ENCODE measurements at places on chromosomes 7 and 10.

- DNase-seq = no peak
Observed at GRCh38 chr7:4738711-4739527, 36.5 kb upstream of the AP5Z1 start.

DNA sequence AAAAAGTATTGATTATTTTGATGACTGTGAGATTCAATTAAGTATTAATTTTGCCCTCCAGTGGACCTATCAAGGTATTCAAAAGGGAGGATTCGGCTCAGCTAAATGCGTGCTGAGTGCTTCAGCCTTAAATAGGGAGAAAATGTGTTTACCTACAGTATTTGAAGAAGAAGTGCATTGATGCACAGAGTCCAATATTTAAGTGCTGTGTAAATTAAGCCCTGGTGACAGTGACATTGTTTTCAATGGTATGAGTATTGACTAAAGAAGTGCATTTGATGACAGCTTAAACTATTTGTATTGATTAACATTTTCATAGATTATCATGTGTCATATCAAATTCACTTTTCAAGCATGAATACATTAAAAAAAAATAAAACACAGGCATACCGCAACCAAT, 106.6 kb downstream of the POU6F2 start:
- DNase-seq = peak; percentile 98

GRCh38 chr10:11108356-11108755, 90.7 kb downstream of the CELF2 start:
- DNase-seq = no peak

DNA sequence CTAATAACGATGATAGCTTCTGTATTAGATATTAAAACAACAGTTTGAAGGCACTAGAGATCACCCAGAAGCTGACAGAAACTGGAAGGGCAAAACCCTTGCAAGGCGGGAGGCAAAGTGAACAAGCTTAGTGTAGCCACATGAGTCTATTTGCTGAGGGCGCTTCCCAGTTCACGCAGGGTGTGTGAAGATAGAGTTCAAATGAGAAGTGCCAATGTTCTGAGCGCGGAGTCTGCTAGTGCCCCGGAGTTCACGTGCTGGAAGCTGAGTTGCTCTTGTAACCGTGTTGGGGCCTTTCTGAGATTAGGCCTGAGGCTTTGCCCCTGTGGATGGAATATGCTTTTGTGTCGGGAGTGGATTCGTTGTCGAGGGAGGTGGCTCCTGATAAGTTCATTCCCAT, 16.6 kb upstream of the GTPBP4 start:
- no peak for DNase-seq

DNA sequence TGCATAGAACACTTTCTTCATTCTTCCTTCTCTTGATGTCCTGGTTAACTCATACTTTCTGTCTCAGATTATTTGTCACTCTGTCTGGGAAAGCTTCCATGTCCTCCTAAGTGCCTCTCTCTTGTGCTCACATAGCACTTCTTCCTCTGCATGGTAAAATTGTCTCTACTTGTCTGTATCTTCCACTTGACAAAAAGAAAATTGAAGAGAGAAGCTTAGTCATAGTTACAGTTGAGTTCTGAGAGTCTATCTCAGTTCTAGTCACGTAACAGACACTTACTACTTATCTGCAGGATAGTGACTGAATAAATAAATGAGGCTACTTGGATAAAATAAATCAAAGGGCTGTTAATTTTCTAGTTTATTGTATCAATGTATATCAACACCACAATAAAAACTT, 458.1 kb downstream of the HTR7 start:
- no peak for DNase-seq

- DNase-seq = no peak
Observed at GRCh38 chr7:47247132-47247531, 334.8 kb downstream of the TNS3 start.

GRCh38 chr10:98331885-98332284, 63.9 kb upstream of the LOXL4 start:
- no peak for DNase-seq

- DNase-seq = no peak
Observed at GRCh38 chr7:80277434-80278427, 143.1 kb downstream of the GNAI1 start.

GRCh38 chr10:102665904-102666509, 21.7 kb downstream of the TRIM8 start:
- no peak for DNase-seq

GRCh38 chr10:88120075-88120474, 256.6 kb downstream of the PTEN start:
- DNase-seq = no peak

GRCh38 chr7:2904202-2904601, 60.1 kb upstream of the GNA12 start:
- DNase-seq = no peak

GRCh38 chr10:29590915-29591650, 43.7 kb downstream of the SVIL start:
- no peak for DNase-seq

DNA sequence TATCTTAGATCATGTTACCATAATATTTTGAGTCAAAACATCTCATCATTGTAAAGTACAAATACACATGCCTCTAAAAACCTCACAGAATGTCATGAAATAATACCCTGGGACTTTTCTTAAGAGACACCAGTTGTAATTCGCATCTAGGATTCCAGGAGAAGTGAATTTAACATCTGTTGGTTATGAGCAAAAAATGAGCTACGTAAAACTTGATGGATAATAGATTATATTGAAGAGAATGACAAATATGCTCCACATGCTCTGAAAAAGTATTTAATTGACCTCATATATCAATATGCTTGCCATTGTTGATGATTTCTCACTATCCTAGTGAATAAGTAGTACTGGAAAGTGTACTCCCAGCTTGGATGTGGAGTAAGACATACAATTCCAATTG, 227.0 kb downstream of the BBS9 start:
- no peak for DNase-seq

DNA sequence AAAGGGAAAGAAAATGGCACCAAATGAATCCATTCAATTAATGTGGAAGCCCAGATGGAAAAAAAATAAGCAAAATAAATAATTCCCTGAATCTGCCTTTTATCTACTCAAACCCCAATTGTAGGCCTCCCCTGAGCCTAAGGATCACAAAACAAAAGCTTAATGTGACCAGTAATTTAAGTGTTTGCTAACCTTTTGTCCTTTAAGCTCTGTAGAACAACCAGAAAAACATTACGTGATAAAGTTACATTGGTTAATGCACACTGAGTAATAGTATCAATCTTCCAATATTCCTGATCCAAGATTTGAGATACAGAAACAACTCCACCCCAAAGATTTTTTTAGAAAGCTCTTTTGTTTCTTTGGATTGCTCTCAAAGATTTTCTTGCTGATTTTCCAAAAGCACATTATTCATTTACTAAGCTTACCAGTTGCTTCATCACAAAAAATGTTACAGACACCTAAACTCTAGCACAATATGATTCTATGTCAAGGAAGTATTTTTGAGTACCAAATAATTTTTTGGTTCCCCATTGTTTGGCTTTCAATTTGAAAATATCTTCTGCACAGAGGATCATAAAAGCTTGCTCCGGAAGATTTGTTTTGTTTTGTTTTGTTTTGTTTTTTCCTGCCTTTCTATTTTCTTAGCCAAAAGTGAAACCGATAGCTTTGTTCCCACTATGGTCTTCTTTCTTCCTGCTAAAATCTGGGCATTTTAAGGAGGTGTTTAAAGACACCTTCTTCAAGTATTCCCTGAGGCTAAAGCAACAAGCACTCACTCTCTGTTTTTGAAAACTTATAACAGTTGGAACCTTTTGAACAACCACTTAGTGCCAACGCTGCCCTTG, 54.2 kb downstream of the TRIL start:
- DNase-seq = no peak

- DNase-seq = no peak
Observed at GRCh38 chr7:141323826-141324225, 227.4 kb upstream of the AGK start.

- DNase-seq = no peak
Observed at GRCh38 chr7:28700096-28700495, 258.0 kb downstream of the TRIL start.

DNA sequence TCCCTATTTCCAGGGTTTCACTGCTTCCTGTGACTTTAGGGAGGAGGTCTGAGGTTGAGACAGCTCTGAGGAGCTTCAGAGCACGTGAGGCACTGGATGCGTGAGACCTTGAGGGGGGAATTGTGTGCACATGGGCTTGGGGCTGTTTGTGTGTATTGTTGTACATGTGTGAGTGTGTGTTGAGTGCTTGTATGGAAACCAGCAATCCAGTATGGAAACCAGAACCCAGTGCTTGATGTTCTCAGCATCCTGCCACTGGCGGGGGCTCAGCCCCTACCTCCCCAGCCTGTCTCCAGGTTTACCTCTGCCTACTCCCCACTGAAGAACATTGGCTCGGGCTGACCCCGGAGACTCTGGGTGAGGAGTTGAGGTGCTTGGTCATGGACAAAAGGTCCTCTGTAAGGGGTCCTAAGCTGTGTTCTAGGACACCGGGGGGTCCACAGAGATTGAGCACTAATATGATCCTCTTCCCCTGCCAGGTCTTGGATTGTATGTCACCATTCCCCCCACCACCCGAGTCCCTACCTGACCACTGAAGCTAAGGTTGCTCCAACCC, 20.8 kb downstream of the SFTPD start:
- DNase-seq = no peak

- DNase-seq = no peak
Observed at GRCh38 chr10:11898372-11899066, 75.4 kb downstream of the PROSER2 start.

DNA sequence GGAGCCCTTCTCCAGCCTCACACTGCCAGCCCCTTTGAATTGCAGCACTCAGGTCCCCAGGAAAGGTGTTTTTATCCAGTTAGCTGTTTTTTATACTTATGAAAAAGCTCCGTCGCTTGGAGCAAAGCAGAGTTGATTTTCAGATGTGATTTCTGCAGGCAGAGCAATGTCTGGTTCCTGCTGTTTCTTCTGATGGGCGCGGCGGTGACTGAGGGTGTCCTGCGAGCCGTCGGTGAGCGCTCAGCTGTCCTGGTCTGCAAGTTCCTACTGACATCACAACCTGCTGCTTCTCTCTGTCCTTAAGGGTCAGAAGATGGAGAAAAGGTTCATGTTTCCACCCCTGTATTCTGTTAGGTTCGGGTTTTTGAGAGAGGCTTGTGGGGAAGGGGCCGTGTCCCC, 109.6 kb upstream of the FAM20C start:
- DNase-seq = no peak

DNA sequence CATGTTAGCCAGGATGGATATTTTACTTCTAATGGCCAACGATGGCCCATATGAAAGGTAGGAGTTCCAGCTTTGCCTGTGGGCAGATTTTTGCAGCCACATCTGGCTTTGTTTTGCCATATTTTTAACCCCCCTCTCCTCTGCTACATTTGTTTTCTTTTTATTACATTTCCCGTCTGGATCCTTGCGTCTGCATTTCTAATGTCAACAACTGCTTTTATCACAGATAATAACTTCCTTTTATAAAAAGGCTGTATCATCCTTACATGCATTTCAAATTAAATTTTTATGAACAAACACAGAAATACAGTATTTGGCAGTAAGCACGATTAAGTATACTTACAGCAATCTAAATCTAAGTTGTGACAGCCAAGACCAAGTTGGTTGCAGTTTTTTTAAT, 156.0 kb downstream of the BAMBI start:
- DNase-seq = no peak

DNA sequence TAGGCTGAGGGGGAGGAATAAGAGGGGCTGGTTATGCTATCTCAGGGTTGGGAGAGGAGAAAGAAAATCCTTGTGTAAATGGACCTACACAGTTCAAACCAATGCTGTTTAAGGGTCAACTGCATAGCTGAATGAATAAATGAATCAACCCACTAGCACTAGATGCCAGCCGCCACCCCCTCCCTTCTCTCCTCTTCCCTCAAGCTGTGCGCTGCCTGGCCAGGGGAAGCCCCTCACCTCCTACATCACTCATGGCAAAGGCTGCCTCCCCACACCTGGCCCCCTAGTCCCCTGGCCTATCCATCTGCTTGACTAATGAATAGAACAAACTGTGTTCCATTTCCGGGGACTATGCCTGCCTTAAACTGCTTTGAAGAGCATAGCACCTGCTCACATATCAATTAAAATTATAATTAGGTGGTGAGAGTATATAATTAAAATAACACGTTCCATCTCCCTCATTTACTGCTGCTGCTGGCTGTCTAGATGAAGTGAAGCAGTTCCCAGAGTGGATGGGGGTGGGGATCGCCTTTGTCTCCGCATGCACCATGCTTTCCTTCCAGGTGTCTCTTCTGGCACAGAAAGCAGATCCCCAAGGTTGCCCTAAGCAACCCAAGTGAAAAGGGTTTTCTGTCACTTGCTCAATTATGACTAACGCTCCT, 32.6 kb downstream of the GRID1 start:
- DNase-seq = peak; percentile 86

DNA sequence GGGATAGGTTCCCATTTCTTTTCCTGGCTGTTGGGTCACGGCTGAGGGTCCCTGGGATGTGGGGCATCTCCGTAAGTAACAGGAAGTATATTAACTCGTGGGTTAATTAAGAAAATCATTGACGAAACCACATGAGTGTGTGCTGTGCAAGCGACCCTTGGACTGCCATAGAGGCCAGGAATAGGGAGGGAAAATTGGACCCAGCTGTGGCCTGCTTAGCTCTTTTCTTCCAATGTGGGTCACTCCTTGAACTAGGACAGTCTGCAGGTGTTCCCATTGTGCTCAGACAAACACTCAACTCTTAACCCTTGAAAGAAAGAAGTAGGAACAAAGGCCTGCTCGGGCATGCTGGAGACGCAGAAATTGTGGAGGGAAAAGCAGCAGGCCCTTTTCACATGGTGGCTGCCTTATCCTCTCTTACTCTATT, 25.6 kb upstream of the PLEKHA1 start:
- DNase-seq = no peak

DNA sequence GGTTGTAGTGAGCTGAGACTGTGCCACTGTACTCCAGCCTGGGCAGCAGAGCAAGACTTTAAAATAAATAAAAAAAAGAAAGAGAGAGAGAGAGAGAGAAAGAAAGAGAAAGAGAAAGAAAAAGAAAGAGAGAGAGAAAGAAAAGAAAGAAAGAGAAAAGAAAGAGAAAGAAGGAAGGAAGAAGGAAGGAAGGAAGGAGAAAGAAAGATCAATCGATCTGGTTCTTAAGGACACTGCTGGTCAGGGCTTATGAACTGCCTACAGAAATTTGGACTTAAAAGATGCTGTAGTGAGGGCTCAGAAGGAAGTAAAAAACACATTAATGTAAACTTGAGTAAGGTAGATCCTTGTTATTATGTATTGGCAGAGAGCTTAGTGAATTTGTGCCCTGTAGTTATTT, 62.4 kb downstream of the COPG2 start:
- DNase-seq = no peak

- no peak for DNase-seq
Observed at GRCh38 chr7:6284055-6284400, 11.6 kb upstream of the CYTH3 start.

- no peak for DNase-seq
Observed at GRCh38 chr7:108653526-108653925, 83.9 kb downstream of the DNAJB9 start.

- no peak for DNase-seq
Observed at GRCh38 chr10:43082087-43082486, 5.2 kb downstream of the RET start.

- no peak for DNase-seq
Observed at GRCh38 chr7:131899271-131900030, 343.0 kb upstream of the PODXL start.

- DNase-seq = no peak
Observed at GRCh38 chr7:47285860-47286491, 295.9 kb downstream of the TNS3 start.

Data from NCI-H2081 treated with DMSO at 0.1 percent for 48 hours (cell line).